Stimulated activated CD8-positive, alpha-beta memory T cell treated with anti-CD3 and anti-CD28 coated beads, Interleukin-15, amount 100 ng/mL, for 4 hours (primary cell): ENCODE measurements at places on chromosomes 11 and 22.

- no peak for DNase-seq
Measured at GRCh38 chr22:47128622-47129215, 366.3 kb downstream of the TBC1D22A start.

DNA sequence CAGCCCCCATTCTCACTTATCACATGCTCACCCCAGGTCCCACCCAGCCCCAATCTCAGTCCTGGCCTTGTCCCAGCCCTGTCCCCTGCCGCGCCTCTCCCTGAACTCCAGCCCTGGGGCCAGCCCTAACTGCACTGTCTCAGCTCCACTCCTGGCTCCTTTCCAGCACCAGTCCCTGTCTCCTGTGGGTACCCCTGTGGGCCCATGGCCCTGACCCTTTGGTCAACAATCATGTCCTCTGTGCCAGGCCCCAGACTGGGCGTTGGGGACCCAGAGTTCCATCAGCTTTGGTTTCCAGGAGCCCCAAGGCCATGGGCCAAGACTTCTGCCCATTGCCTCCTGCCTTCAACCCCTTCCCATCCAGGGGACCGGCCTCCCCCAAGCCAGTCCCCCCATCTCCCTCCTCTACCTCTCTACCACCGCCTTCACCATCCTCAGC is 757 bp downstream of the SPI1 start:
- no peak for DNase-seq

DNA sequence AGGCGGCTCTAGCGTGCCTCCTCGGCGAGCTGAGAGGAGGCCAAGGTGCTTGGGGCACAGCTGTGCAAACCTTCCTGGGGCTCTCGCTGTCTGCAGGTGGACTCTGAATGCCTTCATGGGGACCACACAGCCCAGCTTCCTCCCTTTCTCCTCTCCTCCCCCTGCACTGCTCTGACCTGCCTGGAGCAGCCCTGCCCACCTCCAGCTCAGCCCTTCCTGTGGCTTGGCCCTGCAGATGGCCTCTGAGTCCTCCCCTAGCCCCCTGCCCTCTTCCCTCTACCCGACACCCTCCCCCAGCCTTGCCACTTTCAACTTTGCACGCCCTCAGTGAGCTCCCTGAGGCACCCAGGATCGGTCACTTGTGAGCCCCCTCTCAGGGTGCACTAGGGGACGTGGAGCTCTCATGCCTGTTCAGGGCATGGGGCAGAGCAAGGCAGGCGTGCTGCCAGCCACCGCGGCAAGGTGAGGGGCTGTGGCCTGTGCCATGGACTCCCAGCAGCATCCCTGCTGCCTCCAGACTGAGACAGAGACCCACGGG is 31.4 kb downstream of the PPM1F start:
- DNase-seq: no peak

DNA sequence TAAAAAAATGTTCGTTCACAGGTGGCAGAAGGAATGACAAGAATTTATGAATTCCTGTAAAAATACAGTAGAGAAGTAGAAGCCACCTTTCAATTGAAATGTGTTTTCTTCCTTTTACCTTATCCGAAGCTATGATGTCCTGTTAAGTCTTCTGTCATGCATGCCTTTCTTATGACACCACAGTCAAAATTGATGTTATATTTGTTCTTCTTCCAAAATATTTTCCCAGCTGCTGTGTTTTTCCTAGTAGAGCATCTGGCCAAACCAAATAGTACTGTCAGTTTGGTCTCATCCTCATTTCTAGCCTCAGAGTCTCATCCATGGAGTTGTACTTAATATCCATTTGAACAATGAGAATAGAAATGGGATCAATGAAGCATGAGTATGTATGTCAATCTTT is 206.1 kb downstream of the PGR start:
- no peak for DNase-seq

DNA sequence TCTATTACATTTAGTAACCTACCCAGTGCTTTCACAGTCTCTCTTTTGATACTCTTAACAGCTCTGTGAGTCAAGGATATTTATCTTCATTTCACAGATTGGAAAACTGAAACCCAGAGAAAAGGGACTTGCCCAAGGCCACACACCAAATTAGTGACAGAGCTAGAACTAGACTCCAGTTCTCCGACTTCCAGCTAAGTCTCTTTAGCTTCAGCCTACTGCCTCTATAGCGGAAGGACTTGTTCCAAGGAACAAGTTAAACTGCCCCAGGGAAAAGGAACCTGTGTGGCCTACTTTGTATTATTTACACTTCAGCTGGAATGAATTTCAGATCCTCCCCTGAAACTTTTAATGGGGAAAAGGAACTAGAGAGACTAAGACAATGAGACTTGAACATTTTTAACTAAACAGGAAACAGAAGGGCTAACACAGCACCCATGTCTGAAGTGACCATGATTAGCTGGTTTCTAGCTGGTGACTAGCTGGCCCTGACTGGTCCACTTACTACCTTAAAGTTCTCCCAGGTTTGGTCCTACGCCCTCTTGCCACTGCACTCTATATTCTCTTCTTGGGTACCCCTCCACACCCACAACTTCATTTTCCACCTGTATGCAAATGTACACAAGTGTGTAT is 1.3 kb downstream of the LRRC51 start:
- DNase-seq: no peak

DNA sequence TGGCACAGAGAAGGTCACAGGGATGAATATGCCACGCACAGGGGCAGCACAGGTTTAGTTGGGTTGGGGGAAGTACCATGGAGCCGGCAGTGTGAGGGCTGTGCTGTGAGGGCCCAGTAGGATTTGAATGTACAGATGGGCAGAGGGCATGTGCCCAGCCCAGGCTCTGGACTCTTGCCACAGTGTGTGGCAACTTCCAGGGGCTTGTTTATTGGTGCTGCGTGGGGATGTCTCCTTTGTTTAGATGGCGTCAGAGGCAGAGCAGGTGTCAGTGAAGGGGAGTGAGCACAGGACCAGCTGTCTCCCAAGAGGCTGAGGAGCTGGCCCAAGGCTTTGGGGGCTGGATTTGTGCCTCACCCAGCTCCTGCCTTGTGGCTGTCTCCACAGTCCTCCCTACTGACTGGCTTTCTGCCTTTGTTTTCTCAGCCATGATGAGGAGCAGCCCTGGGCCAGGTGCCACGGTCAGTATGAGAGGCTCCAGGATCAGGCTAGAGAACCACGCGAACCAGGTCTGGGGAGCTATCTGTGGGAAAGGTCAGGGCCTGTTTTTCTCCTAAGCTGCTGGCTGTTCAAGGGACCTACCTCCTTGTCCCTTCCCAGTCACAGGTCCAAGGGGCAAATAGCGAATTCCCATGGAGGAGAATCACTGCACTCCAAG is 21.9 kb downstream of the SUN2 start:
- no peak for DNase-seq

GRCh38 chr11:35683728-35684339 is 21.3 kb downstream of the TRIM44 start:
- no peak for DNase-seq

- DNase-seq: no peak
Measured at GRCh38 chr11:95084509-95084908, 5.1 kb upstream of the ENDOD1 start.

- no peak for DNase-seq
Measured at GRCh38 chr11:35907648-35908431, 36.0 kb upstream of the LDLRAD3 start.

GRCh38 chr11:86103808-86104207 is 34.9 kb upstream of the PICALM start:
- no peak for DNase-seq

GRCh38 chr11:123775289-123775688 is 21.0 kb upstream of the OR6X1 start:
- DNase-seq: no peak

- no peak for DNase-seq
Measured at GRCh38 chr11:119854521-119854920, 125.5 kb upstream of the NECTIN1 start.
